Ecto neural progenitor cell (in vitro differentiated cells): ENCODE measurements at places on chromosomes 16 and 17.

GRCh38 chr16:88883117-88883895 is 16.8 kb upstream of the PABPN1L start:
- DNase-seq = no peak

DNA sequence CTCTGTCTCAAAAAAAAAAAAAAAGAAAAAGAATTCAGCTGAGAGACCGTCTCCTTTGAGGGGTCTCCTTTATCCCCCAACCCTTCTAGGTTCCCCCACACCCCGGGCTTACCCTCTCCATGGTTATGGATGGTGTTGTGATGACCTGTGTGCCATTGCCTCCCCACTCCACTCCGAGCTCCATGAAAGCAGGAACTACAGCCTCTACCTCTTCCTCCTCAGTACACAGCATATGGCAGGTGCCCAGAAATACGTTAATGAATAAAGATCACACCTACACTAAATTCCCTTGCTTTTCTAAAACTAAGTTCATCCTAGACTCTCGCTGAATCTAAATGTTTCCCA is 17.2 kb downstream of the COPRS start:
- DNase-seq = no peak

DNA sequence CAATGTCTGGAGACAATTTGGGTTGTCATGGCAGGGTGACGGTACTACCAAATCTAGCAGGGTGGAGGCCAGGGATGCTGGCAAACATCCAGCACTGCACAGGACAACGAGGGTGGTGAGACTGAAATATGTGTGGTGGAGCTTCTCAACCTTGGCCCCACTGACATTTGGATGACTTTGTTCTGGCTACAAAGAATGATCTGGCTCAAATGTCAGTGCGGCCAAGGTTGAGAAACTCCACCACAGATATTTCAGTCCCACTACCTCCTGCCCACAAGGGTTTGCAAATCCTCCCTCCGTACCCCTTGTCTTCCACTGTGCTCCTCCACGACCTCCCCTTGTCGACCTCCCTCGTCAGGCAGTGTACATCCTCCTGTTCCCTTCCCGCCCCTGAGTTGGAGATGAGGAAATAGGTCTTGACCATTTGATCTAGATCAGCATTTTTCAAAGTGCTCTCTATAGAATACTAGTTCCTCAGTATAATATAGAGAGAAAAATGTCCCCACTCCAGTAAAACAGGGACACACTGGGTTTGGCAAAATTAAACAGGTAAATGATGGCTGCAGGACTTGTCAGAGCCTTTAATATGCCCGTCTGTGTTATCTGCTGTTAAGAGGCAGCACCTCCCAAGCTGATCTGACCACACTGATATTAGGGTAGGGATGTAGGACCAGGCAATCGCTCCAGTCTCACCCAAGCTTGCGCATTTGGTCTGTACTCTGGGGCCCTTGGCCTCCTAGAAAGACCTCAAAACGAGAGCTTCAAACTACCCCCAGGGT is 6.8 kb downstream of the OSGIN1 start:
- no peak for DNase-seq

GRCh38 chr17:66392783-66393437 is 90.5 kb downstream of the PRKCA start:
- no peak for DNase-seq

DNA sequence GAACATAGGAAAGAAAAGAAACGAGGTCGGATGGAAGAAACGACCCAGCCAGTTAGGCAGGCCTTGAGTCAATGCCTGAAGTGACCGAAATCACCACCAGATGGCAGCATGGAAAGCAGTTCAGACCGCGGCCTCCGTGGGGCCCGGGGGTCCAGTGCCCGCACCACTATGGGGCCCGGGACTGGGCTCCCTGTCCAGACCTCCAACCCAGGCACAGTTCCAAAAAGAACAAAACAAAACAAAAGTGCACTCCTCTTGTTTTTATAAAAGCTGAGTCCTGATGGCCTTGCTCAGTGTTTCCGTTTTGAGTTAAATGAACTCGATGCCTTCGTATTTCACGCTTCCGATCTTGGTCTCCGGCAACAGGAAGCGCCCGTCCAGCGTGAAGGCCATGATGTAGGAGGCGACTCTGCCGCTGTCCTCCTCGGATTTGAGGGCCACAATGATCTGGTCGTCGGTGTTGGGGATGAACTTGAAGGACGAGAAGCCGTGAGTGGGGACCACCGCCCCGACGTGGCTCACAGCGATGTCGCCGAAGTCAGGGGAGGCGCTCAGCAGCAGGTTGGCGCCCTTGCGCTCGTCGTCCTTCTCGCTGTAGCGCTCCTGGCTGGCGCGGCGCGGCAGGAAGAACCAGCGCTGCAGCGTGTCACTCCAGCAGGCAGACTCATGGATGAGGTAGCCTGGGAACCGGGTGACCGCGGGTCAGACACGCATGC is 13.7 kb upstream of the LGALS3BP start:
- DNase-seq = no peak

GRCh38 chr17:38572669-38573365 is 32.9 kb downstream of the SRCIN1 start:
- peak; percentile 95 for DNase-seq

DNA sequence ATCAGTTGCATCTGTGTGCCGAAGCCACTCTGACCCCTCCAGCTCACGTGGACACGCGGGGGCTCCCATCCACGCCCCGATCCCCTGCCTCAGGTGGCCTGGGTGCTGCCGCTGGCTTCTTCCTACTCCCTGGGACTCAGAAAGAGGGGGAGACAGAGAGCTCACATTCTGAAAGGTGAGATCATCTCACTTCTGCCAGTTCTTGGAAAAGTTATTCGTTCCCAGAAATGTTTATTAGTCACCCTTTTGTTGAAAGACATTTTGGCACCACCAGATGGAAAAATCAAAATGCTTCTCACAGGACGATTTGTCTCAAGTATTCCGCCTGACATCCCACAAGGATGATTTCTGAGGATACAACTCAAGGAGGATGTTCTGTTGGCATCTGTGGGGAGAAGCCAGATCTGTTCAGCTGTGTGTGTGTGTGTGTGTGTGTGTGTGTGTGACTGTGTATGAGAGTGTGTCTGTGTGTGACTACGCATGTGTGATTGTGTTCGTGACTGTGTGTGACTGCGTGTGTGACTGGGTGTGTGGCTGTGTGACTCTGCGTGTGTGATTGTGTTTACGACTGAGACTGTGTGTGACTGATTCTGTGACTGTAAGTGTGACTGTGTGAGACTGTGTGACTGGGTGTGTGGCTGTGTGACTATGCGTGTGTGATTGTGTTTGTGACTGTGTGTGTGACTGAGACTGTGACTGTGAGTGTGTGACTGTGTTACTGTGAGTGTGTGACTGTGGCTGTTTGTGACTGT is 207.3 kb downstream of the NTN1 start:
- no peak for DNase-seq

DNA sequence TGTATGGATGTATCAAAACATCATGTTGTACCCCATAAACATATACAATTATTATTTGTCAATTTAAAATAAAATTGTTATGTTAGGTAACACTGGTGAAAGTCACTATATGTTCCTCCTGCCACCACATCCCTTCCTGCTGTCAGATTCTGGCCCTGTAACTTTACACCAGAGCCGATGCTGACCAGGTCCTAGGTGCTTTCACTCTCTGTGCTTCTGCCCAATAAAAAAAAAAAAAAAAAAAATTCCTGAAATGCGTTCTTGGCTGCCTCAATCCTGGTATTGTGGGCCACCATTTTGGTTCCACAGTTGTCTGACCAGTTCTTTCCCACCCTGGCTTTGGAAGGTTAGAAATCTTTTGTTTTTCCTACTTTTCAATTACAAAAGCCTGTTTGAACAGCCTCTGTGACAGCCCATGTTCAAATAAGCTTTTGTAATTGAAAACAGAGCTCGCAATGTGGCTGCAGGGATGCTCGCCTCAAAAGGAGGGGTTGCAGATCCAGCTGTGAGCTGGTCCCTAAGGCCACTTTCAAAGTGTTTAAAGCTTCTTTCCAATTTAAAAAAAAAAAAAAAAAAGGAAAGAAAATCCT is 831.0 kb upstream of the EEF2KMT start:
- no peak for DNase-seq

GRCh38 chr16:57140931-57141668 is 44.7 kb downstream of the PSME3IP1 start:
- no peak for DNase-seq

GRCh38 chr16:86566601-86566965 is at the start of gene FOXC2:
Gene FOXC2 (plus strand): TSS chr16:86566829. CDS start chr16:86567336, 507 bp downstream.
- peak; percentile 91 for DNase-seq

DNA sequence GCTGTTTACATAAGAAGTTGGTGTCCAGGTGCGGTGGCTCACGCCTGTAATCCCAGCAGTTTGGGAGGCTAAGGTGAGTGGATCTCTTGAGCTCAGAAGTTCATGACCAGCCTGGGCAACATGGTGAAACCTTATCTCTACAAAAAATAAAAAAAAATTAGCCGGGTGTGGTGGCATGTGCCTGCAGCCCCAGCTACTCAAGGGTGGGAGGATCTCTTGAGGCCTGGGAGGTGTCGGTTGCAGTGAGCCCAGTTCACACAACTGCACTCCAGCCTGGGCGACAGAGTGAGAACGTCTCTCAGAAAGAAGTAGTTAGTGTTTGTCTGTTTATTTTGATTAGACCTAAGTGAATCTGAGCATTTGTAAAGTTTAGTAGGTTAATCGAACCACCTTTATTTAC is 12.8 kb downstream of the DDX19A start:
- DNase-seq = no peak

- DNase-seq = no peak
These were observed 30.0 kb upstream of the CLEC18A start for GRCh38 chr16:69921127-69921526.

GRCh38 chr17:83145358-83145738 is 65.9 kb downstream of the METRNL start:
- no peak for DNase-seq

- DNase-seq = no peak
These were observed 2.6 kb upstream of the KRTAP9-2 start for GRCh38 chr17:41223821-41224220.

GRCh38 chr17:36884495-36885152 is 52.7 kb upstream of the LHX1 start:
- DNase-seq = no peak

GRCh38 chr16:16021988-16022682 is 72.7 kb downstream of the ABCC1 start:
- peak; percentile 77 for DNase-seq

- DNase-seq = no peak
These were observed 66.6 kb downstream of the NOS2 start for GRCh38 chr17:27733773-27734172.

- no peak for DNase-seq
These were observed 6.0 kb upstream of the SYT17 start for GRCh38 chr16:19162085-19162484.

GRCh38 chr17:50259477-50260324 is 14.6 kb upstream of the TMEM92 start:
- no peak for DNase-seq

DNA sequence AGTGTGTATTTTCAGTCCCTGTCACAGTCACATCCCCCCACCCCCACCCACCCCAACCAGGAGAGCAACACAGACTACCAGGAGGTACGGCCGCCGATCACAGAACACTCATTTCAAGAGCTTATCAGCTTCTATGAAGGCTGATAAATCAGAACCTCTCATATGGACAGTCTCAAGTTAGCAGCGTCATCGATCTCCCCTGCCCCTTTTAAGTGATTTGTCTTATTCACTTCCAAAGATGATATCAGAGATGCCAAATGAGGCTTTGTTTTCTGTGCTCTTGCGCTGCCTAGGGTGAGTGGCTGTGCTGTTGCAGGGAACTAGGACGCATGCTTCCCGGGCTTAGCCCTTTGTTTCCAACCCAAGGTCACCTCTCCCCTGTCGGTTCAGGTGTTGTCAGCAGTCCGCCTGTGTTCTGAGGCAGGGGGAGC is 26.8 kb upstream of the PMFBP1 start:
- no peak for DNase-seq

- DNase-seq = no peak
These were observed 8.8 kb downstream of the TPSG1 start for GRCh38 chr16:1216296-1216619.

DNA sequence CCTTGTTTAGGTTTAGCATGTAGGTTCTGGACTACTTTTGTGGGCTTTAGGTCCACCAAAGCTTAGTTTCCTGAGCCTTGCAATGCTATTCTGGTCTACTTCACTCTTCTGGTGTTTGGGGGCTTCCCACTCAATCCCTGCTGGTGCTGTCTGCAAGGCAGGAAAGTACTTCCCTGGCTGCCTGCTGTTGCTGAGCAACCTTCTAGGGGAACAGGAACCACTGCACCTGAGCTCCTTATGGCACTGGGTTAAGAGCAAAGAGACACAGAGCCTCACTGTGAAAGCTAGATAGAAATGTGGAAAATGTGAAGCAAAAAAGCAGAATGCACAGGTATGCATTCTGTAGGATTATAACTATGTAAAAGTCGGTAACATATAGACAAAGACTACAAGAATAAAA is 17.0 kb downstream of the MPO start:
- no peak for DNase-seq

DNA sequence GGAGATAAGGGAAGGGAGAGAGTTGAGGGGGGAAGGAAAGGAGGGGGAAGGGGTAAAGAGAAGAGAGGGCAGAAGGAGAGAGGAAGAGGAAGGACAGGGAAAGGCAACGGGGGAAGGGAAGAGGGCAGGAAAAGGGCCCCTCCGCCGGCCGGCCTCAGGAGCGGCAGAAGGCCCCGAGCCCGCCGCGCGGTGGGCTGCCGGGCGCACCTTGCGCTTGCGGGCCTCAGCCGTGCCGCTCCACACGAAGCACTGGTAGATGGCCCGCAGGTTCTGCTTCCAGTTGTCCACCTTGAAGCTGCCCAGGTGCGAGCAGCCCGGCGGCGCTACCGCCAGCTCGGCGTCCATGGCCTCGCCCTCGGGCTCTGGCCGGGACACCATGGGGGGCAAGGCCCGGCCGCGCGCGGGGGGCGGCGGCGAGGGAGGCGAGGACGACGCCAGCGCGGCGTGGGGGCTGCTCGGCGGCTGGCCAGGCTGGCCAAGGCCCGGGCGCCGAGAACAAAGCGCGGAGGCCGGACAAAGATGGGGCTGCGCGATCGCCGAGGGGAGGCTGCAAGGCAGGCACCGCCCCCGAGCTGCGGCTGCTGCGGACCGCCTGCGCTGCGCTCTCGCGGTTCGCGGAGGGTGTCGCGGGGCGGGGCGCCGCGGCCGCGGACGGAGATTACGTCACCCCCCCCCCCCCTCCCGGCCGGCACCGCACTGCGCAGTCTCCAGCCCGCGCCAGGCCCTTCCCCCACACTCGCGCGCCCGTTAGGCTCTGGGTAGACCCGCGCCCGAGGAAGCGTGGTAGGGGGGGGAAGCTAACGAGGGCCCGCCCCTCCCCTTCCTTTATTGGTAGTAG is at the start of gene USP22:
Gene USP22 (minus strand): TSS at position 554 of the 838 bp plus-strand sequence. CDS start 176 bp downstream, at position 378.
- DNase-seq = peak; percentile 100

- no peak for DNase-seq
These were observed 8.1 kb downstream of the PNMT start for GRCh38 chr17:39676198-39676819.
